ENCODE measurements at places on chromosomes 16 and 17. TPM values are rescaled to one million over a fixed set of nuclear protein-coding genes. Genes with fewer than 3 reads are reported as not detected.
A peak's percentile ranks its signal among the peaks of the same experiment; 100 is the strongest.

Gene KRTAP2-1
- not detected for total RNA-seq

DNA sequence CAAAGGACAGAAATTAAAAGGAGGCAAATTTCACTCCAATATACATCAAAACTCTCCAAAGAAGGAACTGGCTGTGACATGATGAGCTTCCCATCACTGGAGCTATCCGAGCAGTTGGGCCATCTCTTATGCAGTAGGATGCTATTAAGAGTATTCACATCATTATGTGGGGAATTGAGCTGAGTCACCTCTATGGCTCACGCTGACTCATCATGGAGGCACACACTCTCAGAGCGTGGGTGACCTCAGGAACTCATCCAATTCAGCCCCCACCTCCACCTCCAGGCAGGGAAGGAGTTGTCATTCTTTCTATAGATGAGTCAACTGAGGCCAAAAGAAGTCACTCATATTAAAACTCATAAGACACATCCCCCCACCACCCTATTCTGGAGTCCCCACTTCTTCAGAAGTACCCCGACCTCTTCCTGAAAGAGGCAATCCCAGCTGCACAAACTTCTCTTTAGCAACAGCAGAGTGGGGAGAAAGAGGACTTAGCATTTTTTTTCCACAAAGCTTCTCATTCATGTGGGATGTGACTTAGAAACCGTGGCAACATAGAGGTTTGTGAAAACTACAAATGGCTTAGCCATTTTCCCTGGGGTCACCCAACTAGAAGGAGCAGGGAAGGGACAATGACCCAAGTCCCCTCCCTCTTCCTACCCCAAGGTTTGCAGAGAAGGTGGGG, 32.5 kb downstream of the ABCC12 start:
- H3K4me1 ChIP-seq: peaks cover 30% of the 10 kb centered on the region
- no peak for DNase-seq
- H3K36me3 ChIP-seq: no peaks in the 10 kb centered on the region
- H3K27me3 ChIP-seq: no peaks in the 10 kb centered on the region
- H3K4me3 ChIP-seq: no peak overlapping the region

- no peaks in the 10 kb centered on the region for H3K36me3 ChIP-seq
- H3K4me1 ChIP-seq: peaks cover 17% of the 10 kb centered on the region
- peak; percentile 93 for DNase-seq
- H3K4me3 ChIP-seq: peak overlapping the region; percentile 66
- no peaks in the 10 kb centered on the region for H3K27me3 ChIP-seq
These were observed 25.5 kb upstream of the ALKBH5 start for GRCh38 chr17:18158022-18158600.

DNA sequence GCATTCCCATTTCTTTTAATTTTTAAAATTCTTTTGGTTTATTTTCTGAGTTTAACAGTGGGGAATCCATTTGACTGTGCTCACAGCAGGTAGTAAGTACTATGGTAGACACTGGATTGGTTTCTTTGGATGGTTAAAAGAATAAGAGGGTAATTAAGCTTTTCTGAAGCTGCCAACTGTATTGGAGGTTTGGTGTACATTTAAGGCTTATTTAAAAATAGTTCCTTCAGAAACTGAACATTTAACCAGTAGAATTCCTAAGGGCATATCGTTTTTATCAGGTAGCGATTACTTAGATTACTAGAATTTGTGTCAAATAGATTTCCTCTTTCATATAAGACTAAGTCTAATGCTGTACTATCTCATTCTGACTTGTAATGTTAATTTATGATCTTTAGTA, 162.4 kb downstream of the PPM1E start:
- H3K27me3 ChIP-seq: peaks cover 24% of the 10 kb centered on the region
- H3K27ac ChIP-seq: no peak overlapping the region
- no peak for DNase-seq
- no peaks in the 10 kb centered on the region for H3K36me3 ChIP-seq

- DNase-seq: no peak
- no peaks in the 10 kb centered on the region for H3K36me3 ChIP-seq
- no peak overlapping the region for H3K27ac ChIP-seq
- no peak overlapping the region for H3K4me3 ChIP-seq
- H3K27me3 ChIP-seq: peaks cover 76% of the 10 kb centered on the region
These were observed 11.4 kb upstream of the CLDN9 start for GRCh38 chr16:3001316-3001715.

- no peaks in the 10 kb centered on the region for H3K36me3 ChIP-seq
- no peak overlapping the region for H3K27ac ChIP-seq
- H3K4me3 ChIP-seq: peak overlapping the region; percentile 17
- peaks cover 20% of the 10 kb centered on the region for H3K4me1 ChIP-seq
- H3K27me3 ChIP-seq: peaks cover 41% of the 10 kb centered on the region
These were observed 18.1 kb downstream of the RHBDL3 start for GRCh38 chr17:32283745-32284201.

DNA sequence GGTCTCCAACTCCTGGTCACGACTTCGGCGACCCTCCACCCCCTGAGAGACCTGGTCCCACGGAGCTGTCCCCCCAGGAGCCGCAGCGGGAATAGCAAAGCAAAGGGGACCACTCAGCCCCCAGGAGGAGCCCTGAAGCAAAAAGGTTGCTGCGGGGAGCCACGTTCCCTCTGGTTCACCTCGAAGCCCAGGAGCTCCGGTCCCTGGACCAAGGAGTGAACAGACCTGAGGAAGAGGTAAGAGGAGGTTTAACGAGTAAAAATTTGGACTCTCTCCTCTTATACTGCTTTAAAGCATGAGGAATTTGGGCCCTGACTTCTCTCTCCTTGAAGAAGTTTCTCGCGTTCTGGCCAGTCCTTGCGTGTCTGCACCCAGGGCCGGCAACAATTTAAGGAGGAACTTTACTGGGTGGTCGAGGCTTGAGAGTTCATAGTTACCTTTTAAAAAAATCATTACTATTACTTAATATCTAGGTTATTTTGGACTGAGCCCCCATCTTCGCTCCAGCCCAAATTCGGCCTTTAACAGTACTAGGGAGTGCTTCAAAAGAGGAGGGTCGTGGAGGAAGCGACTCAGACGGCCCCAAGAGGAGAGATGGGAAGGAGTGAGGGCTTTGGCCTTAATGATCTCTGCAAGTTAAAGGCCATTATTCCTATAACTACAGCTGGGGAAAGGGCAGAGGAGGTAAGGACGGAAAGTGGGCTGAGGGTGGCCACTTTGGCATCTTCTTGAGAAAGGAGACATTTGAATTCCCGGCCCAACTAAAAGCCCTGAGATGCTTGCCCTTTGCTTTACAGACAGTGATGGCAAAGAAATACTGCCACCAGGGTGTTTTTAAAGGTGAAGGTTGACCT, 16.9 kb upstream of the HOXB9 start:
- H3K27ac ChIP-seq: no peak overlapping the region
- H3K27me3 ChIP-seq: peaks cover 100% of the 10 kb centered on the region
- H3K4me3 ChIP-seq: no peak overlapping the region
- no peaks in the 10 kb centered on the region for H3K36me3 ChIP-seq
- peaks cover 16% of the 10 kb centered on the region for H3K4me1 ChIP-seq

DNA sequence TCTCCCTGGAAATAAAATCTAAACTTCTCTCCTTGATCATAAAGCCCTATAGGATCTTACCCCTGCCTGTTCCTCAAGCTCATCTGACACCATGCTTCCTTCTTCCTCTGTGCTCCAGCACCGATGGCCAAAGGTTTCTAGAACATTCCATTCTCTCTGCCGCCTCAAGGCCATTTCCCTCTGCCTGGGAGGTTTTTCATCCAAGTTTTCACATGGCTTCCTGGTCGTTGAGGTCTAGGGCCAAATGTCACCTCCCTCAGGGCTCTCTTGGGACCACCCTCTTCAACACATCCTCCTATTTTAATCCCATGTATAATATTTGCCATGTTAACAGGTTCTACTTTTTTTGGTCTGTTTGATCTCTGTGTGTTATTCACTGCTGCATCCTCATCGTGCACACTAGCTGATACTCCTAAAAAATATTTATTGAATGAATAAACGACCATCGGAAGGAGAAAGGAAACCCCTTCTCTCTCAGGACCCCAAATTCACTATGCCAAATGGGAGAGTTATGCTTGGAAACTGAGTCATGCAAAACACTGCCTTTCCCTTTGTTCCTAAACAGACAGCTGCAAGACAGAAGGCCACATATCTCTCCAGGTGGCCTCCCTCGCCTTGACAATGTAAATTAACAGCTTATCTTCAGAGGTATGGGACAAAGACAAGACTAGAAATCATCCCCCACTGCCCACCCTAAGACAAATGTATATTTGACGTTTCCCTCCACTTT, 78.5 kb downstream of the XYLT1 start:
- H3K27me3 ChIP-seq: no peaks in the 10 kb centered on the region
- H3K4me1 ChIP-seq: peaks cover 17% of the 10 kb centered on the region
- no peak overlapping the region for H3K27ac ChIP-seq
- no peak overlapping the region for H3K4me3 ChIP-seq

DNA sequence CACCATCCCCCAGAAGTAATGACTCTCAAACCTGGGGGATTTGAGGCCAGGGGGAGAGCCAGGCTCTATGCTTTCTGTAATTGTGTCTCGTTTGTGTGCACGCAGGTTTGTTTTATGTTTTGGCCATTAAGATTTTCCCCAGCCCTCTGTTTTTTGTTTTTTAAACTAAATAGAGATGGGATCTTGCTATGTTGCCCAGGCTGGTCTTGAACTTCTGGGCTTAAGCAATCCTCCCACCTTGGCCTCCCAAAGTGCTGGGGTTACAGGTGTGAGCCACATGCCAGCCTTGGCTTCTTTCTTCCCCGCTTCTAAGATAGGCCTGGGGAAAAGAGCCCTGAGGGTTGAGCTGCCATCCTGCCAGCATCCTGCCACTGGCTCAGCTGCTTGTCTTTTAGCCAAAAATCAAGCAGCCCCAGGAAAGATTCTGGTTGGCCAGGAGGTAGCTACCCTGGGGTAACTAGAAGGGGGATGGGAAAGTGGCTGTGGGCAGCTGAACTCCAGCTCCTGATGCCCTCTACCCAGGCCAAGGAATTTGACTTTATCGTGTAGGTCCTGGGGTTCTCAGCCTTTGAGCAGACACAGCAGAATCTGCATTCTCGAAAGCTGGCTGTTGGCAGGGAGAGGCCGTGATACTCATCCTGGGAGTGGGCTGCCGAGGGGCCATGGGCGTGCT, 18.4 kb downstream of the KDM8 start:
- peak overlapping the region; percentile 90 for H3K27ac ChIP-seq
- H3K36me3 ChIP-seq: peaks cover 24% of the 10 kb centered on the region
- H3K4me1 ChIP-seq: peaks cover 26% of the 10 kb centered on the region
- no peak for DNase-seq
- no peaks in the 10 kb centered on the region for H3K27me3 ChIP-seq

DNA sequence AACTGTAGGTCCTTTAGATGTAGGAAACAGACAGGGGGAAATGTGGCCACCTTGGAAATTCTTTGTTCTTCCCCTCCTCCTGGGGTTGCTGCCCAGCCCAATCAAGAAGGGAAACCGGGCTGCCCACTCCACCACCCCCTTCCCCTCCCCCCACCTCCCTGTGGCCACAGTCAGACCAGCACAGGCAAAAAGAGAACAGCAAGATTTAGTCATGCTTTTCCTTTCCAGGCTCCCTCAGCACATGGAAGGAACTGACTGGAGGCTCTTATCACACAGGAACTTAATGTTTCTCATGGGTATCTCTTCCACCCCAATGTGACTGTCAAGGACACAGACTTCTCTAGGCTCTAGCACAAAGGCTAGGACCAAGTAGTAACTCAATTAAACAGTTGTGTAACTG, 3.0 kb upstream of the CCL1 start:
- no peak overlapping the region for H3K4me3 ChIP-seq
- H3K4me1 ChIP-seq: peaks cover 3% of the 10 kb centered on the region
- no peak overlapping the region for H3K27ac ChIP-seq
- no peak for DNase-seq
- no peaks in the 10 kb centered on the region for H3K36me3 ChIP-seq
- peaks cover 66% of the 10 kb centered on the region for H3K27me3 ChIP-seq

Gene ASIC2
- not detected for total RNA-seq

DNA sequence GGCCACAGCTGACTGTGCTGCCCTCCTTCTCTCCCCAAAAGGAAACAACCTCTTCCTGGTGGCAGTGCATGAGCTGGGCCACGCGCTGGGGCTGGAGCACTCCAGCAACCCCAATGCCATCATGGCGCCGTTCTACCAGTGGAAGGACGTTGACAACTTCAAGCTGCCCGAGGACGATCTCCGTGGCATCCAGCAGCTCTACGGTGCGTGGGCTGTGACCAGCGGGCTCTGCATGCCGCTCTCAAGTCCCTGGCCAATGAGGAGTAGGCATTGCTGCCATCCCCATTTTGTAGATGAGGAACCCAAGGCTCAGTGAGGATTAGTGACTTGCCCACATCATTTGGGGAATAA, 14.9 kb downstream of the MMP15 start:
- peaks cover 80% of the 10 kb centered on the region for H3K36me3 ChIP-seq
- no peak overlapping the region for H3K27ac ChIP-seq
- H3K27me3 ChIP-seq: no peaks in the 10 kb centered on the region
- no peak for DNase-seq
- peaks cover 26% of the 10 kb centered on the region for H3K4me1 ChIP-seq

GRCh38 chr17:82242698-82242976, 13.8 kb downstream of the SLC16A3 start:
- peaks cover 90% of the 10 kb centered on the region for H3K4me1 ChIP-seq
- peaks cover 56% of the 10 kb centered on the region for H3K36me3 ChIP-seq
- H3K4me3 ChIP-seq: peak overlapping the region; percentile 34
- DNase-seq: no peak
- peak overlapping the region; percentile 89 for H3K27ac ChIP-seq
- H3K27me3 ChIP-seq: no peaks in the 10 kb centered on the region

Gene KRTAP1-1
- total RNA-seq: not detected

- peaks cover 16% of the 10 kb centered on the region for H3K4me1 ChIP-seq
- H3K4me3 ChIP-seq: no peak overlapping the region
- H3K27me3 ChIP-seq: no peaks in the 10 kb centered on the region
- DNase-seq: no peak
These were observed 14.5 kb upstream of the TNFRSF13B start for GRCh38 chr17:16986391-16986790.

GRCh38 chr17:47741109-47741792, 8.2 kb downstream of the TBX21 start:
- no peak overlapping the region for H3K4me3 ChIP-seq
- H3K36me3 ChIP-seq: no peaks in the 10 kb centered on the region

DNA sequence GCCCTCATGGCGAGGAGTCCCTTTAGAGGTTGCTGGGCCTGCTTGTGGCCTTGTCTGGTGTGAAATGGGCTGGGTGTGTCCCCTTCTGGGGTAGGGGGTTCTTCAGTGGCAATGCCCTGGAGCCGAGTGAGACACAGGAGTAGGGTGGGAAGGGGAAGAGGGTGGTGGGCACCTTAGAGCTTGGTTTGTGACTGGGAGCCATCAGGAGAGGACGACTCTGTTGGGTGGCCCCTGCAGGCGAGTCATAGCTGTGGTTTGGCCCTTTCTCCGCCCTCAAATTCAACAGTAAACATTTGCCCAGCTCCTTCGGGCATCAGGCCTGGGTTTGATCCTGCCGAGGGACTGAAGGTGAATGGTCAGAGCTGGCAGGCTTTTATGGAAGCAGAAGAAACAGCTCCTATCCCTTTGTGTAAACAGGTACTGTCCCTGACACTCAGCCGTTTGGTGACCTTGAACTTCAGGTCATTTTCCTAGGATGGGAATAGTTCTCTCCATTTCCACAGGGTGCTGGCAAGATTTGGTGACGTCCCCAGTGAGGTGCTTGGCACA, 2.9 kb downstream of the E4F1 start:
- peak overlapping the region; percentile 38 for H3K27ac ChIP-seq
- H3K27me3 ChIP-seq: no peaks in the 10 kb centered on the region
- H3K4me3 ChIP-seq: no peak overlapping the region
- H3K4me1 ChIP-seq: peaks cover 42% of the 10 kb centered on the region
- no peak for DNase-seq

Data from left ventricle myocardium inferior (tissue), 1 donor.